ENCODE measurements at places on chromosomes 6 and 20.

GRCh38 chr20:41889844-41890224, 271.7 kb upstream of the CHD6 start:
- no peak for DNase-seq

GRCh38 chr6:25601800-25602673, 50.0 kb upstream of the SCGN start:
- peak; percentile 10 for DNase-seq

GRCh38 chr20:4560667-4561066, 161.0 kb upstream of the PRND start:
- no peak for DNase-seq

DNA sequence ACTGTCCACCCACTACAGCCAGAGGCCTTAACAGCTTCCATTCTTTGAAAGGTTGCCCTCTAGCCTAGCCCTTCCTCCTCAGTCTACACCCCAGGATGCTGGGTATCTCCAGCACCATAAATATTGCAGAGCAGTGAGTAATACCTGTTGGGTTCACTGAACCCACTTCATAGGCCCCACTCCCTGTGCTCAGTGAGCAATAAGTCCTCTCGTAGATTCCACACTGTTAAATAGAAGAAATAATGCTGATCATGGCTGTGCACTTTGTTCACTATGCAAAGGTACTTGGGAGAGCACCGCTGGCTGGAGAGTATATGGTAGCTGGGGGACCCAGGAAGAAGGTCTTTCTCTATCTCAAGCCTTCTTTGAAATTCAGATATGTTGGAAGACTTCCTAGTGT, 87.3 kb downstream of the RSPH3 start:
- DNase-seq: no peak

GRCh38 chr6:65964261-65964660, 257.2 kb upstream of the EYS start:
- DNase-seq: no peak

DNA sequence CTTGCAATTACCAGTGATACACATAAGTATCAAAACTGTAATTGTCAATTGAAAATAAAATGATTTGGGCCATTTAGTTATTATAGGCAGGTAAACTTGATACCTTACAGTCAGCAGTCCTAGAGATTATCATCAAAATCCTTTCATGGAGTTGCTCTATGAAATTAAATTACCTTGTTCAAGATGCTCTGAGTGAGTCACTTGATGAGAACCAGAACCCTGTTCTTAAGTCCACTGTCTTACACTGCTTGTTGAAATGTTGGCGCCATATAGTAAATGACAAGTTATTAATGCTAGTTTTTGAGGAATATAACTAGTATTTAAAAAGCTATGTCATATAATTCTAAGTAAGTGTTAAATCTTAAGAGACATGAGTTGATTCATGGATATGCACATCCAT, 37.2 kb upstream of the BAG2 start:
- no peak for DNase-seq

DNA sequence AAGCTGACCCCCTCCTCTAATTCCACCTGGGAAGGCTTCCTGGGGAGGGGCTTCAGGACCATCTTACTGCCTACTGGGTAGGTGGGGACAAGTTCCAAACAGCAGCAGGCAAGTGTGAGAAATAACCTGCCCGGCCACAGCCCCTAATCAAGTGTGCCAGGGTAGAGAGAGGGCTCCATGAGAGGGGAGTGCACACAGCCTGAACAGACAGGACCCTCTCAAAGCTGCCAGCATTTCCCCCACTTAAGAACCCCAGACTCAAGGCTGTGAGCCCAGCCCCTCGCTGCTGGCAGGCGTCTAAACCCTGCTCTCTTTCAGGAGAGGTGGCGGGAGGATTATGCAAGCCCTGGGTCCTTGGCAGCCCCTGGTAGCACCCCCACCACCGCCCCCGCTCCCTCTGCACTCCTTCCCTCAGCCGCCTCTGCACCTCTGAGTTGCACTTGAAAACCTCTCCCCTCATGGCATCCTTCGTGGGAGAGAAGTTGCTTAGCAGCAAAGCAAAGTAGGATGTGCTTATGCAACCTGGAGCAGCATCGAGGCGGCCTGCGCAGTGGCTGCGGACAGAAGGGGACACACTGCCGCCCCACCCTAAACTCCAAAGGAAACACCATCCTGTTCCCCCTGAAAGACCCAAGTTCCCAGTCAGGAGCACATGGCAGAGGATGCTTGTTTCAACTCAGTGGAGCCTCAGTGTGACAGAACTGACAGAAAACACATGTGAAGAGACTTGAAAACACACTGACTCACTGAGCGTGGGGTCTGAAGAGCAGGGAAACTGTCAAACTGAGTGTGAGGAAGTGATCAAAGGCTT, 10.5 kb downstream of the DDRGK1 start:
- no peak for DNase-seq

- DNase-seq: no peak
These were observed 213.9 kb upstream of the PRDM1 start for GRCh38 chr6:105872249-105872648.

- DNase-seq: no peak
These were observed 58.5 kb upstream of the SLC22A16 start for GRCh38 chr6:110534731-110535492.

DNA sequence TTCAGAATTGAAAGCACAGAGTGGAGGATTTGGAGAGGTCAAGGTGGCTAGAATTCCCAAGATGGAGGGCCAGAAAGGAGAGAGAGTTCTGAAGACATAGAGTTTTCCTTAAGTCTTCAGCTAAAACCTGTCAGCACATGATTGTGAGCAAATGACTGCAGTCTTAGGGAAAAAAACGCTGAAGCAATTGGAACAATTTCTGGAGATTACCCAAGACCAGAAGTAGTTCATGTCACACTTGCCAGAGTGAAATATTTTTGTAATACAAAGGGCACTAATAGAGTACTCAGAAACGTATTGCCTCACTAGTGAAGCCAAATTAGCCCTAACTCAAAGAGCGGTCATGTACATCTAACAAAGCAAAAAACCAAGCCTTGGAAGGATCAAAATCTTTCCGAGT, 541.3 kb upstream of the MARCKS start:
- DNase-seq: no peak

DNA sequence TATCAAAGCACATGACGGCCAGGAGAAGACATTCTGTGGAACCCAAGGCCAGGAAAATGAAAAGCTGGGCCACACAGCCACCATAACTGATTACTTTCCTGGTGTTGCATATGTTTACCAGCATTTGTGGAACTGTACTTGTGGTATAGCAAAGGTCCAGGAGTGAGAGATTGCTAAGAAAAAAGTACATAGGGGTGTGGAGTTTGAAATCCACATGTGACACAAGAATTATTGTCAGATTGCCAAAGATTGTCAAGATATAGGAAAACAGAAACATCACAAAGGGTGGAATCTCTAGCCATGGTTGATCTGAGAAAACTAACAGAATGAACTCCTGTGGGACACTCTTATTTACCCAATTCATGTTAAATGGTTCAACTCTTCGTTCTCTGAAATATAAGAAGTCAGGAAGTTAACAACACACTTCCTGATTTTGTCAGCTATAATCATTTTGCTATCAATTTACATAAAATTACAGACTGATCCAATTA, at the start of gene OR2B2:
Gene OR2B2, minus strand, starts transcription at position 441 of the 491 bp plus-strand sequence. Its CDS starts 77 bp downstream, at position 364.
- DNase-seq: no peak

- no peak for DNase-seq
These were observed 121.0 kb downstream of the TRDN start for GRCh38 chr6:123515715-123516114.

- no peak for DNase-seq
These were observed 55.2 kb upstream of the KIF13A start for GRCh38 chr6:18042536-18043145.

DNA sequence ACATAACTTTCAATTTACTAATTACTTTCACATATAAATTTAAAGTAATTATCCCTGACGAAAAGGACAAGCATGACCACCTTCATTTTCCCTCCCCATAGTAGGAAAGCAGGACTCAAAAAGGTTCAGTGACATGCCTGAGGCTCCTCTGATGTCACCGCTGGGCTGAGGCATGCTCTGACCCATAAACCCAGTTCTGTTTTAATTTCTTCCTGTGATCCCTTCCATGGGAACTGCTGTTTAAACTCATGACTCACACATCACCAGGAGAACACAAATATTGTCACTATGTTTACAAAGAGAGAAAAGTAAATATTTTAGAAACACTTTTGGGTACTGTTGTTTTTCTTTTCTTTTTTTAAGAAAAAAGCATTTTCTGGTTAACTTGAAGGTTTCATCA, 38.0 kb upstream of the NR2E1 start:
- DNase-seq: no peak

- peak; percentile 82 for DNase-seq
These were observed at the start of gene TAPBP for GRCh38 chr6:33313709-33314514. Gene TAPBP (minus strand): TSS chr6:33314078. CDS start chr6:33314041, 37 bp downstream.

GRCh38 chr6:93779086-93779841, 359.9 kb upstream of the EPHA7 start:
- no peak for DNase-seq

DNA sequence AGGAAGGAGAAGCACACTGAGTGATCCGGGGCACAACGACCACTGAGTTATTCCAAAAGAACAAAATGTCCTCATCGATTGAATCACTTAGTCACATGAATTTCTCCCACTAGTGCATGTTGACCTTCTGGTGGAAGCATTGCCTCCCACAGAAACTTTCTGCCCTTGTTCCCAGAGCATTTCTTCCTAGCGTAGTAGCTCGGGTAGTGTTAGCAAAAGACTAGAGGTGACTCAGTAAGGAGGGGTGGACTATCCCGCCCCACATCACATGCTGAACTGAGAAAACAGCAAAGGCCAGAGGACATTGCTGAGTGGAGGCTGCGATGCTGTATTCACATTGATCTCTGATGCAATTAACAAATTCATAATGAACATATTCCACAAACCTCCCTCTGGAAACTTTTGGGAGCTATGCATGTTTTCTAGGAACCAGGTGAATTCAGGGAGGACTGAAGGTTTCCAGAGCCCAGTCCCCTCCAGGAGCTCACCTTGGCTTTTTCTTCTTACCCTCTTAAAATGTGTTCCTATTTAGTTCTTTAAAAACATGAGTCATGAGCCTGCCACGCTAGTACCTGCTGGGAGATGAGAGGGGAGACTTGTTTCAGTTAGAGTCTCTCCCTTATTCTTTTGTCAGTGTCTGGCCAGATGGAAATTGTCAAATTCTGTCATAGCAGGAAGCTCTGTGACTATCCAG, 507.9 kb downstream of the CDH26 start:
- no peak for DNase-seq

DNA sequence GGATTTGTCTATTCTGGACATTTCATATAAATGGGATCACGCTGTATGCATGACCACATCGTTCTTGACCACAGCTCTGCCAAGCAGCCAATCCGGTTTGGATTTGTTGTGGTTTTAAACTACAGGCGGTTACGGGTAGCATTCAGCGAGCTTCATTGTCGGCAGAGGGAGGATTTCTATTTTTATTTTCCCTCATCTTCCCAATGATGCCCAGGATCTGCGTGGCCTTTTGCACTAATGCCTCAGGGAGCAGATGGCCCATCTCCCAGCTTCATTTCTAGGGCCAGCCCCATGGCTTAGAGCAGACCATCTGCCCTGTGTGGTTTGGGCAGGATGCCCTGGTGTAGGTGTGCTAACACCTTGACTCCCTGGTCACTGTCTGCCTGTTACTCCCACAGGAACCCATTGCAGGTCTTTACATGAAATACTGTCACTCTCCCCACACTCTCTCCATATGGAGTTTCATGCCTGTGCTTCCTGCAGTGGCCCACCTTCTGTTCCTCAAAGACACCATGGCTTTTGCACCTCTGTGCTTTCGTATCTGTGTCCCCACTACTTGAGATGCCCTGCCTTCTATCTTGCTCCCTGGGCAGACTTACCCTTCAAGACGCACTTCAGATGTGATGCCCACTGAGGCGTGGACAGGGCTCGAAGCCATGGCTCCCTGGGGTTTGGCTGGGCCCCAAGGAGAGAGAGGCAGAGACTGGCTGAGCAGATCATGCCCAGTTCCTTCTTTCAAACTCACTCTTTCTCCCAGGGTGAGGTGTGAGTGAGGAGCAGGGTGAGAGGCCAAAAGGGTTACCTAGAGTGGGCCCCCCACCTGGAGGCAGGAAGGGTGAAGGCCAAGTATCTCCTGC, 26.0 kb downstream of the SDCBP2 start:
- no peak for DNase-seq

DNA sequence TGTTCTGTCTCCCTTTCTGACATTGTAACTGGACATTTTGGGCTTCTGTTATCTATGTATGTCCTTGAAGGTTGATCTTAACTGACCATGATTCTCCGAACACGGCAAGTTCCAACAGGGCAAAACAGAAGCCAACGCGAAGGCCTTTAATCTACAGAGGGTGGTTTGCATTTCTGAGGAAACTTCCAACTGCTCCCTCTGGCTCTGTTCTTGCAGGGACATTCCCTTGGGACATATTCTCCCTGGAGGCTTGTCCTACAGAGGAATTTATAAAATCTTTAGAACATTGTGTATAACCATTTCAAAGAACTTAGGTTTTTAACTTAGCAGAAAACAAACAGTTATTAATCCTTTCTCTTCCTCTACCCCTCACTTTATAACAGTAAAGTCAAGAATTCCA, 189.0 kb upstream of the CDYL start:
- no peak for DNase-seq

GRCh38 chr20:20683020-20683419, 29.4 kb downstream of the RALGAPA2 start:
- no peak for DNase-seq

GRCh38 chr20:13260650-13261279, 39.7 kb downstream of the ISM1 start:
- DNase-seq: no peak

DNA sequence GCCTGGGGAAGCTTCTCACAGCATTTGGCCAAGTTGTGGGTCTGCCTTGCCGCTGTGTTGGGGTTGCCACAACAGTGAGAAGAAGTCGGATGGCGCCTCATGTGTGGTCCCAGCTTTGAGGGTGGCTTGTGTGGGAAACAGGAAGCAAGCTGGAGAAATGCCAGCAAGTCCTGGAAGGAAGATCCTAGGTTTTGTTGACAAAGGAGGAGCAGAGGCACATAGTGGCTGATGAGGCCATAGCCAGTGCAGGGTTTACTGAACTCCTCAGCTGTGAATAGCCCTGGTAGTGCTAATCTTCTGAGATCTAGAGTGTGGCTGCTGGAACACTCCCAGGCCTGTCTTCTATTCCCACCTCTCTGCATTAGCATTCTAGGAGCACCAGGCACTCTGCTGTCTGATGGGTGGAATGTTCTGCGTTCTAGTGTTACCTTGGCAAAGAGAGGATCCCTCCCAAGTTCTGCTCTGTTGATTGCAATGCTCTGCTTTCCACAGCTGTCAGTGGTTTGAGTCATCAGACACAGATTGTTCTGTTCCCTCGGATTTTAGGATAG, 25.2 kb downstream of the SNPH start:
- no peak for DNase-seq

DNA sequence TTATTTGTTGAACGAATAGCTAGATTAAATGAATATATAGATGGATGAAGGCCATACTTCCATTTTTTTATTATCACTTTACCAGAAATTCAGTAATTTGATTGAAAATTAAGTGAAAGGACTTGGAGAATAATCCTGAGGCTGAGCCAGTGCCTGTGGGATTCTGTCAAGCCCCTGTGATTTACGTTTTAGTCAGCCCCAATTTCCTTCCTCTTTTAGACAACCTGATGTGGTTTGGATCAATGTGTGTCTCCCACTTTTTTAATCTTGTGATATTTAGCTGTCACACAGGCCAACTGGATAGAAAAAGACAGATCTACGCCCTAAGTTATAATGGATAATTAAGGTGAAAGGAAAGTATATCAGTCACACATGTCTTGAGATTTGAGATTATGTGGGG, 188.8 kb downstream of the EDN1 start:
- DNase-seq: no peak
